Activated T-cell treated with anti-CD3 and anti-CD28 coated beads, Interleukin-2, amount 50 U/mL, for 72 hours (primary cell): ENCODE measurements at places on chromosomes 3 and 15.

DNA sequence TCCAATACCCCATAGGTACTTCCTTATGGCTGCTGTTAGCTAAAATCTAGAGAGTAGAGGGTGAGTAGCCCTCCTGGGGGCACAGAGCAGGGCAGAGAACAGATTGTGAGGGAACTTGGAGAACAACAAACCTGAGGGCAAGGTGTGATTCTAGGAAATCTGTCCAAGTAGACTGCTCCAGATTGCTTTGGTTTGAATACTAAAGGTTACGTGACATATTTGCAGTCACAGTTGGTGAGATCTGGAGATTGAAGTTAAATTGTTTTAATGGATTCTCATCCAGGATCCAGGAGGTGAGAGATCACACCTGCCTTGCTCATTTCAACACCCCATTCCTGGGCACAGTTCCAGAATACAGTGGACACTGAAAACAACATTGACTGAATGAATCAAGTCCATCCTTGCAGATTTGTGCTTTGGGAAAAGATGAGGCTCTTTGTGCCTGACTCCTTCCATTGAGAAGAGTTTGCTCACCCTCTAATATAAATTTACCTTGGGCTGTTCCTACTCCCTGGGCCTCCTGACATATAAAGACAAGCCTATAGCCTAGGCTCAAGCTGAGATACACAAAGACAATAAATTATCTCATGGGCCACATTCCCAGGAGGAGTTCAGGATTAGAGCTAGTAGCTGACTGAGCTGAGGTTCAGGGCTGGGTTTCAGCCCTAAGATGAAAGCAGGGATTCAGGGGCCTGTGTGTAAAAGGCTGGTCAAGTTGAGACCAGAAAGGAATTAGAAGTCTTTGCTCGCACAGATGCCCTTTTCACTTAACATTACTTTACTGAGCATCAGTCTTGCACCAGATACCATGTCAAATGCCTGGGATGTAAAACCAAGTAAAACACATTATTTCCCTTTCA is 400.9 kb upstream of the MCTP2 start:
- DNase-seq, result no peak

- DNase-seq, result no peak
Measured at GRCh38 chr3:141844812-141845211, 31.6 kb upstream of the ATP1B3 start.

DNA sequence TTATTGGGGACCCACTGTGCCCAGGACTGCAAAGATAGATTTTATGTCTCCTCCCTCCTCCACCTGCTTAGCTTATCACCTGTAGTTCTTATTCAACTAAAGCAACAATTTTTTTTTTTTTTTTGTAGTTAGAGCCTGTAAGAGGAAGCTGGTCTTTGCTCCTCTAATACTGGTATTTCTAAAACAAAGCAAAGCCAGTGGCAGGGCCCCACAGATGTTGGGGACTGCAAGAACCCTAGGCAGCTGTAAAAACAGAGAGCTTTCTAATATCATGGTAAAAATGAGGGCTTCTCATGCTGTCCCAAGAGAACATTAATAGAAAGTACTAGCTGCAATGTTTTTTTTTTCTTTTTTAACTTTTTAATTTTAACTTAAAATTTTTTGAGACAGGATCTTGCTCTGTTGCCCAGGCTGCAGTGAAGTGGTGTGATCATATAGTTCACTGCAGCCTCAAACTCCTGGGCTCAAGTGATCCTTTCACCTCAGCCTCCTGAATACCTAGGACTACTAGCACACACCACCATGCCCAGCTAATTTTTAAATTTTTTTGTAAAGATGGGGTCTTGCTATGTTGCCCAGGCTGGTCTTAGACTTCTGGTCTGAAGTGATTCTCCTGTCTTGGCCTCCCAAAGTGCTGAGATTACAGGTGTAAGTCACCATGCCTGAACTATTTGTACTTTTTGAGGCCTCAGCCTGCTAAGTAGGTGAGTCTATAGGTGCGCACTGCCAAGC is 27.1 kb downstream of the SPATA12 start:
- no peak for DNase-seq

- DNase-seq, result no peak
Measured at GRCh38 chr3:175258763-175259162, 399.6 kb downstream of the NAALADL2 start.

GRCh38 chr3:15291589-15292541 is 40.5 kb downstream of the SH3BP5 start:
- DNase-seq, result peak; percentile 68

DNA sequence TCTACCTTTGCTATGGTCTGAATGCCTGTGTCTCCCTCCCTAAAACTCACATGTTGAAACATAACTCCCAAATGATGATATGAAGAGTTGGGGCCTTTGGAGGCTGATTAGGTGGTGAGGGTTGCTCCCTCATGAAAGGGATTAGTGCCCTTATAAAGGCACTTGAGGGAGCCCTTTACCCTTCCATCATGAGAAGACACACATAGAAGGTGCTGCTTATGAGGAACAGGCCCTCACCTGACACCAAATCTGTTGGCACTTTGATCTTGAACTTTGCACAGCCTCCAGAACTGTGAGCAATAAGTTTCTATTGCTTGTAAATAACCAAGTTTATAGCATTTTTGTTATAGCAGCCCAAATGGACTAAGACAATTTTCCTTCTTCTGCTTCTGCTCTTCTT is 76.2 kb upstream of the ADAMTS9 start:
- DNase-seq, result no peak

DNA sequence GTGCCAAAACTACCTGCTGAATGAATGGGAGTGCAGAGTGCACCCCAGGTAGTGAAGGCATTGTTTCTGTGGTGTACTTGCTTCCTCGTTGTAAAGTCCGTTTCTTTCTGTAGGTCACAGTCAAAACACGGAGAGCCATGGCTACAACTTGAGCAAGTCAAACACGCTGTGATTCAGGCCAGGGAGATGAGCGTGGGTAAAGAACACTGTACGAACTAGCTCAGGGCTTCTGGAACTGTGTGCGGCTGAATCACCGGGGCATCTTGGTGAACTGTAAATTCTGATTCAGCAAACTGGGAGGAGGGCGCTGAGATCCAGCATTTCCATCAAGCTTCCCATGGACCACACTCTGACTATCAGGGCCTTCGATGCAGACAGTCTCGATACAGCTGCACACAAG is 5.0 kb upstream of the TNK2 start:
- DNase-seq, result no peak

DNA sequence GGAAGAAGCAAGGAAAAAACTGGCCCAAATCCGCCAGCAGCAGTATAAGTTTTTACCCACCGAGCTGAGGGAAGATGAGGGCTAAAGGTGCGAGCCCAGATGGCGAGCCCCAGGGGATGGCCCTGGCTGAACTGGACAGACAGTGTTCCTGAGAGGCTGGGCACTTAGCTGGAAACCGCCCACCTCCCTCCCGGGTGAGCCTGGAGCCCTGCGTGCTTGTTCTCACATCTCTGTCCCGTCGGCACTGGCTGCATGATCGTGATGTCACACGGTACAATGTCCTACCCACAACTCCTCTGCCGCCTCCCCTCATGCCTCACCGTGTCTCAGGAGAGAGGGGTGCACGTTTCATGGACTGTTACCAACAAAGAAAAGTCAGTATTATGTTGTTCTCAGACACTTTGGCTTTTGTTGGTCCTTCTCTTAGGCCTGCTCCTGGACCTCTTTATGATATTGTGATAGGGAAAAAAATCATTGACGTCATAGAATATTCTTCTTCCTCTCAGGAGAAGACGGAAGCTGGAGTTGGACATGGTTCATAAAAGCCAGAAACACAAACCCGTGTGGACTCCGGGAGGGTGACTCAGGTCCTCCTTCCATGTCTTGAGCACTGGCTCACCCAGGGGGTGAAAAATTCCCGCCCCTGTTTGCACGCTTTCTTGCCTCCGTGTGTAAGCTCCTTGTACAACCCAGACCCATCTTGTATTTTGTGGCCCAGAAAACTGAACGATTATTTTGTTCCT is 201.8 kb upstream of the TPM1 start:
- no peak for DNase-seq

- DNase-seq, result no peak
Measured at GRCh38 chr15:26126070-26126469, 262.9 kb upstream of the ATP10A start.

- DNase-seq, result no peak
Measured at GRCh38 chr15:42137461-42138261, 18.8 kb downstream of the PLA2G4F start.

- DNase-seq, result no peak
Measured at GRCh38 chr3:194422188-194422587, 23.1 kb upstream of the GP5 start.

GRCh38 chr3:57309769-57310360 is 17.4 kb upstream of the ASB14 start:
- no peak for DNase-seq

DNA sequence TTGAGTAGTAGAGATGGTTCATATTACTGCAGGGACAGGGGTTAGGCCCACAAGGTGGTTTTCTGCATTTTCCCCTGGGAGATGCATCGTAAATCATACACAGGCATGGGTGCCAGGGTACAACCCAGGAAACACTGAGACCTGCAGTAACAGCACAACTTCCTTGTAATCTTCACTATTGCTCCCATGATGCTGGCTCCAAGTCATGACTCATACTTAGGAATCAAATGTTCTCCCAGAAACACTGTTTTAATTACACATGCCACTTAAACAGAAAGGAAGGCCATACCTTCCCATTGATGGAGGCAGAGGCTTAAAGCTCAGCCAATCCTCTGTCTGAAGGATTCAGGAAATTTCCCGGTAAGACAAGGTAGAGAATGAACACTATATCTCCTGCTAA is 106.5 kb downstream of the ERC2 start:
- no peak for DNase-seq

DNA sequence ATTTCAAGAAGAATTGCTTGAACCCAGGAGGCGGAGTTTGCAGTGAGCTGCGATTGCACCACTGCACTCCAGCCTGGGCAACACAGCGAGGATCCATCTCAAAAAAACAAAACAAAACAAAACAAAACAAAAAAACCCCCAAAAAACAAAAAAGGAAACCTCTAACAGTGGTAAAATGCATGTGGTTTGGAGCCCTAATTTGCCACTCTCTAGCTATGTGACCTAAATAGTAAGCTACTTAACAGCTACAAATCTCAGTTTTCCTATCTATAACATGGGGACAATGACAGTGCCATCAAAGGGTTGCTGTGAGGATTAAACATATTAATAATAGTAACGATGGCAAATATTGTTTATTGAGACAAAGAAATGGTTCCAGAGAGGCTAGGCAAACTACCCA is 119.4 kb upstream of the LMOD3 start:
- DNase-seq, result no peak

- no peak for DNase-seq
Measured at GRCh38 chr3:193564012-193564411, 9.3 kb upstream of the ATP13A4 start.

DNA sequence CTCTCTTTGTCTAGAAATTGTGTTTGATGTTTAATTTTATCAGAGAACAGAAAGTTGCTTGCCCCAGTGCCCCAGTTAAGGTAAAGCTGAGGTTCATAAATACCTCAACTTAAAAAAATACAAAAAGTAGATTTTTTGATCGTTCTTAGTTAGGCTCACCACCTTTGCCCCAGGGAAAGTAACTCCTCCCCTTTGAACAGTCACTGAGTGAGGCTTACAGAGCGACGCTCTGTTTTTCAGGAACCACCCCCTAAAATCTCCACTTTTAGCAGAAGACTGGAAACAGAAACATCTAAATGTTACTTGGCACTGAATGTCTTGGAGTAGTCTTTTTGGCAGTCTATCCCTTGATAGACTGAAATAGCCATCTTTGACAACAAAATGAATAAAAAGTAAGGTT is 24.9 kb downstream of the BLM start:
- DNase-seq, result no peak

- no peak for DNase-seq
Measured at GRCh38 chr3:56254835-56255234, 213.4 kb downstream of the ERC2 start.

GRCh38 chr3:144164352-144164751 is 192.7 kb downstream of the DIPK2A start:
- DNase-seq, result no peak

GRCh38 chr3:180530276-180530675 is 71.7 kb upstream of the TTC14 start:
- DNase-seq, result no peak

DNA sequence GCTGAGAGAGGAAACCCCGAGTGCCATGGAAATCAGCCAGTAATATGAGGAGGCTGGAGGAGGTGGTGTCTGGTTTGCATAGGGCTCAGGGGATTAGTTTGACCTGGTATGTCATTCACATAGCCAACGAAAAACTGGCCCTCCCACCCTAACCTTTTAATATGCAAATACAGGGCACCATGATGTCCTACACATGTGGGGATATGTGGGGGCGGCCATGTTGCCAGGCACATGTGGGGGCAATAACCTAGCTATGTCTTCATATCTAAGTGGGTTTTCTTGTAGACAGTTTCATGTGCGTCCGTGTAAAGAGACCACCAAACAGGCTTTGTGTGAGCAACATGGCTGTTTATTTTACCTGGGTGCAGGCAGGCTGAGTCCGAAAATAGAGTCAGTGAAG is 110.1 kb downstream of the MOBP start:
- DNase-seq, result no peak

DNA sequence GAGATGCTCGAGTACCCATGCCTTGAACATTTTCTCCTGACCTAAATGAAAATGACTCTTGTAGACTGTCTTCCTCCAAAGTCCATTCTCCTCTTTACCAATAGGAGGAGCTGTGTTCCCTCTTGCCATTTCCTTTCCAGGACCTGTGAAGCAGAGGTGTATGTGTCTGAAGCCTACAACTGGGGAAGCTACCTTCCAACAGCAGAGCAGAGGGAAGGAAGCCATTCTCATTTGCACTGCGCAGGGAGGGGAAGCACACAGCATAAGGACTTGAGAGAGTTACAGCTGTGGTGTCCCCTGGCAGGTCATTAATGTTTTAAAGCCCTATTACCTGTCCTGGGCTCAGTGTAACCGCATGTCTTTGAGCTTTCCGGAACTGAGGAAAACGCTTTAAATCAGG is 38.7 kb downstream of the HSPBAP1 start:
- peak; percentile 20 for DNase-seq

GRCh38 chr3:160545504-160545871 is 19.9 kb downstream of the KPNA4 start:
- DNase-seq, result no peak

GRCh38 chr15:92164327-92165000 is 229.2 kb upstream of the ST8SIA2 start:
- no peak for DNase-seq

DNA sequence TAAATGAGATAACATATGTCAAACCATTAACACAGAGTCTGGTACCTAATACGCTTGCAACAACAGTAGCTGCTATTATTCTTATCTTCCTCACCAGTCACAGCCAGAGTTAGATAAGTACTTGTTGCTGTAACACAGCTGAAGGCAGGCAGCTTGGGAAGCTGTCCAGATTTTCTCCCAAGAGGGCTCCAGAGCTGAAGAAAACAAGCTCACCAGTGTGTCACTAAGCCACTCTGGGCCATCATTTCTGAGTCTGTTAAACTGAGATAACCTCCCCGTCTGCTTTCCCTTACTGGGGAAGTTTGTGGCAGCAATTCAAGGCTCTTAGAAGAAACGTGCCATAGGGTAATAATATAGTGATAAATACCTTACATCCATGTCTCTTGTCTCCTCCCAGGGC is 226.3 kb downstream of the TAFA4 start:
- no peak for DNase-seq

DNA sequence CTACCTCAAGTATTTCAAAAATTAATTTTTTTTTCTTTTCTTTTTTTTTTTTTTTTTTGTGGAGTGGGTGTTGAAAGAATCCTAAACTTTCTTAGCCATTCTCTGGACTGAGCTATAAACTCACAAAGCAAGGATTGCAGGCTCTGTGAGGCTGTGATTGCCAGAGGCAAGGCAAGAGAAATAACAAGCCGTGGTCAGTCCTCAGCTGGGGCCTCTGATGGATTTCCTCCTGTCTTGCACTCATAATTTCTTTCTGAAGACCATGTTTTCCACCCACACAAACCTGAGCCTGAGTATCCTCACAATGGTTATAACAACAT is 1.3 kb downstream of the CX3CR1 start:
- DNase-seq, result no peak
